ENCODE measurements at places on chromosomes 2 and 18.
A peak's percentile ranks its signal among the peaks of the same experiment; 100 is the strongest.

DNA sequence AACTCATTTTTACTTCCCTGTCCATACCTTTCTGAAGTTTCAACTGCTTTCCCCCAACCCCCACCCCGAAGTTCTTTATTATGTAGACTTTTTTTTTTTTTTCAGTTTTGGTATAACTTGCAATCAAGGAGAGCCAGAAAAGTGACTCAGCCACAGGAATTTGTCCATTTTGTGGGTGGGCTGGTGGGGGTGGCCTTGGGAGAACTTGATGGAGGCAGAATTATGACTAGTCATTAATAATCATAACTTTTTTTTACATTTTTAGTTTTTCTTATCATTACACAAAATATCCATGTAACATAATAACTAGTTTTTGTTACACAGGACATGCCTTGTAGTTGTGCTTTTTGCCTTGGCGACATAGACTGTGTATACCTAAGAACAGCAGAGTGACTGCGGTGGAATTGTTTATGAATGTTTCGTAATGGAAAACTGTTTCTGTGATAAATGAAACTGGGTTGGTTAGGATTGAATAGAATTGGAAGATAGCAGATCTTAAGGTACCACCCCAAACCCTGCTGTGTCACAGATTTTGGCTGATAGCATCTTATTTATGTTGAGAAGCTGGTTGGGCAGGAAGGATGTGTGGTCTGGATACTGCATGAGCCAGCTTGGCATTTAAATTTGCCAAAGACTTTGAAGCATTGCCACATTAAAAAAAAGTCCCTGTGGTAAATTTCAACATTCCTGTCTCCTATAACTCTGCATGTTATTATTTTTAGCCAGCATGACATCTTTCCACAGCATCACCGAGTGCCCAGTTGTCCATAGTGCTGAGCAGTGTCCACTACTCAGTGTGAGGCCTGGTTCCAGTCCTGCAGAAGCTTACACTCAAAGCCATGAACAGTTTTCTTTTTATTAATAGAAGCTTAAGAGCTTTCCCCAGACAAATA is 30.7 kb downstream of the LYPD6B start:
- DNase-seq: no peak

- DNase-seq: no peak
These were observed 3.2 kb downstream of the MTHFD2 start for GRCh38 chr2:74201596-74201995.

- DNase-seq: peak; percentile 94
These were observed 27.0 kb upstream of the CASP8 start for GRCh38 chr2:201233192-201233811.

GRCh38 chr2:43127208-43127940 is 99.0 kb downstream of the ZFP36L2 start:
- DNase-seq: peak; percentile 90

GRCh38 chr18:77677536-77677935 is 427.9 kb downstream of the GALR1 start:
- no peak for DNase-seq

- DNase-seq: no peak
These were observed 2.0 kb downstream of the ZNF521 start for GRCh38 chr18:25349926-25350487.

DNA sequence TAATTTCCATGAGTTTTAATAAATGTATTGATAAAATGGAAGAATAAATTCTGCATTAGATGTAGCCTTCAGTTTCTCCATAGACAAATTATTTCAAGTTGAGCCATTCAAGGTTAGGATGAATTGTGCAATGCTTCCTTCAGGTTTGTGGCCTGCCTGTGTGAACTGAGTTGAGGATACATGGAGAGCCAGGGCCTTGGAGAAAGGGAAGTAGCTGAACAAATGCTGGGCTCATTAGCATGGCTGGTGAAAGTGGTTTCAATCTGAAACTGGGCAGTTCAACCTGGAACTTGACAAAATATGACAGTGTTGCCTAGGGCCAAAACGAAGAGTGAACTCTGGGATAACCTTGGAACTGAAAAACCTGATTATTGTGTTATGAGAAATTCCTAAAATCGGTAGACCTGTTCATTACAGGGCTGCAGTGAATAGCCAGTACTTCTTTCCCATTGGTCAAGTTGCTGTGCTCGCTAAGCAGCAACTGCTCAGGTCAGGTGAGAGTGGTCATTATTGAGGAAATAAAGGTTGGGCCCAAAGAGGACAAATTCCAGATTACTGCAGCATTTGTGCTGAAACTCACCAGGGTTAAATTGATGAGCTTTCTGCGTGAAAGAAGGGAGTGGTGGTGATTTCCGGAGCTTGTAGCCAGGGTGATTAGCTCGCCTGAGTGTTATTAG is 12.7 kb downstream of the INPP1 start:
- DNase-seq: no peak

GRCh38 chr2:28129955-28130695 is 239.6 kb downstream of the BABAM2 start:
- DNase-seq: no peak

GRCh38 chr2:149652526-149652925 is 65.0 kb upstream of the MMADHC start:
- DNase-seq: no peak

DNA sequence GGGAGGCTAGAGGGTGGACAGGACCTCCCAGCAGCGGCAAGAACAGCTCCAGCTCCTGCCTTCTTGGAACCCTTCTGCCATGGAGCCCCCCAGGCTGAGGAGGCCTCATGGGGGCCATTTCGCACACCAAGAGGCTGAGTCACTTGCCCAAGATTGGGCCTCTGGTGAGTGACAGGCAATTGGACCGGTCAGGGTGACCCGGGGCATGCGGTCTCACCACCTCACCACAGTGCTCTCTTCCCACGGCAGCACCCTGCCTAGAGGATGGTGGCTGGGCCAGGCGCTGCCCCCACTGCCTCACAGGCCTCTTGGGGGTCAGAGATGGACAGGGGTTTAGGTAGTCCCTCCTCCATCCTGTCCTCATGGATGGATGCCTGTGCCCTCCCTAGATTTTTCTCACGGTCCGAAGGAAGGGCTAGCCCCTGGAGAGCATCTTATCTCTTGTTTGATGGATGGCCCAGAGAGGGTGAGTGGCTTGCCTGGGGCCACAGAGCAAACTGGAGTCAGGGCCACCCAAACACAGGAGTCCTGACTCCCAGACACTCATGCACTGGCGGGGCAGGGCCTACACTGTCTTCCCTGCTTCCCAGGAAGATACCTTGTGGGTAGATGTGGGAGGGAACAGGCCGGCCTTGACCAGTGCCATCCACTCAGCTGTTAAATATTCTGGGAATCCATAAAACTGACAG is 119.2 kb downstream of the INHBB start:
- DNase-seq: no peak
